NAMALWA (cell line): ENCODE measurements at places on chromosomes 7 and 10.

DNA sequence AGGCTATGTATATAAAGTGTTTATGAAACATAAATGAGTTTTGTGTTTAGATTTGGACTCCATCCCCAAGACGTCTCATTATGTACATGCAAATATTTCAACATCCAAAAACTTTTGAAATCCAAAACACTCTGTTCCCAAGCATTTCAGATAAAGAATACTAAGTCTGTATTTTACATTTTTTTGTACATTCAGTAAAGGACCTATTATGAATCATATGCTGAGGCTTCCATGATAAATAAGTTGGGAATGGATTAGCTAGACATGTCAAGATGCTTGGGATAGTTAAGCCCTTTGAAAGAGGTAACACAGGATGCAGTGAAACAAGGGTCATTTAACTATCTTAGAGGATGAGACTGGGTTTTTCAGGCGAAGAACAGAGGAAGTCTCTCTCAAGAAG lies 262.9 kb downstream of the SNX13 start:
- DNase-seq, result no peak

DNA sequence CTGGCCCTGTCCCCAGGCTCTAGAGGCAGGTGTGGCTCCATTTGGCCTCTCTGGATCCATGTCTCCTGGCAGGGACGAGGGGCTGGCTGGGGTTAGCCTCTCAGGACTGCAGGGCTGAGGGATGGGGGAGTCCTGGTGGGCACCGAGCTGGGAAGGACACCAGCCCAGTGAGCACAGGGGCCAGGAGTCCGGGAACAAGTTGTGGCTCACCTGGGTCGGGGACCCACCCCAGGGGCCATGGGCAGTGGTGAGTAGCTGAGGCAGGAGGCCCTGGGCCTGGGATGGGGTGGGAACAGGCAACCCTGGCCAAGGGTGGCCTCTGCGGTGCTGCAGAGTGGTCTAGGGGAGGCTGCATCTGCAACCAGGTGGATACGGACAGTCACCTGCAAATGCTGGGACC lies 24.1 kb downstream of the ANTXRL start:
- DNase-seq, result no peak

DNA sequence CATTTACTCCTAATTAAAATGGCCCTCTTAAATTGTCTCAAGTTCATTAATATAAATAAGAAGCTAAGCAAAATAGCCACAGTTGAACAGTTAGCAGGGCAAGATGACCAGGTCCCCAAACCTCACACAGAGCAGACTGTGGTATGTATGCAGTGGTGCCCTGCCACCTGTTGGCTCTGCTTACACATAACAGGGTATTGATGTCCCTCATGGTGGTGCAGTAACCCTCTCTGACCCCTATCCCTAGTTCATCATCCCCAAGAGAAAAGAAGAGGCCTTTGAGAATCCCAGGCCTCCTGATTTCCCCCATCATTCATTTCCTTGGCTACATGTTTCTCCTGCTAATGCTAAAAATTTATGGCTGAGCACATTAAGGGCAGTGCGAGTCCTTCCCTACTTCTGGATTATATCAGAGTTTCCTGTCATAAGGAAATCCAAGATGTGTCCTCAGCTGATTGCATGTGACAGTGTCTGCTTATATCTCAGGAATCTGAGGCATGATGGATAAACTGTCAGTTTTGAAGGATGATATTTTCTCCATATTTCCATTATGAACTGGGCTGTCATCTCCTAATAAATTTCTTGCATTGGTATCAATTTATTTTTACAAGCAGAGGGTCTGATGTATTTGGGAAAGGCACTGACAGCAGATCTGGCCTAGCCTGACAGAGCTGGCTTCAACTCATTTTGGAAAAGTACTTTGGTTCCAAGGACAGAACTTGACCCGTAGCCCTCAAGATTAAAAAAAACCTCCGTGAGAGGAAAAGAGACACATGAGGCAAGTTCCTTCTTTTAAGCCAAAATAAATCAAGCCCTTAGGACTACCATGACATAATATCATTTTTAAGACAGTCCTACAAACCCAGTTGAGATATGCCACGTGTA lies 880.6 kb downstream of the LRMDA start:
- peak; percentile 21 for DNase-seq

DNA sequence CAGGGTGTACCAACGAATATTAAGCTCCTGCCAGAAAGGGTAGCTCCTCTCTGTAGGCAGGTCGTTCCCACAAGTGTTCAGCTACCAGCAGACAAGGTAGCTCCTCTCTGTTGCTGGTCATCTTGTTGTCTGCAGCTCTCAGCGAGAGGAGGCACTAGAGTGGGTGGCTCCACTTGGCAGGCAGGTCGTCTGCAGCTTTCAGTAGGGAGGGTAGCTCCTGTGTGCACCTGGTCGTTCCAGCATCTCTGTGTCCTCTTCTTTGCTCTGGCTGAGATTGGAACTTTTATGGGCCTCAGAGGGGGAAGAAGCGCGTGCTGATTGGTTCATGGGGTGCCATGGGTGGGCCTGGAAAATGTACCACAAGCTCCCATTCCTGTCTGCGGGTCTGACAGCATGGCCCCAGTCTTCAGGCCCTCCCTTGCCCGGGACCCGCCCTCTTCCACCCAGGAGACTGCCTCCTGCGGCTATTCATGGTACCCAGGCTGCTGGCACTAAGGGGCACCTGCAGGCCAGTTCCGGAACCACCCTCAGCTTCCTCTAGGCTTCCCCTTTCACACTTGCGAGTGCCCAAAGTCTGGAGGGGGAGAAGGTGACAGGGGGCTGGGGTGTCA lies 63.9 kb upstream of the CACNA2D1 start:
- DNase-seq, result no peak

DNA sequence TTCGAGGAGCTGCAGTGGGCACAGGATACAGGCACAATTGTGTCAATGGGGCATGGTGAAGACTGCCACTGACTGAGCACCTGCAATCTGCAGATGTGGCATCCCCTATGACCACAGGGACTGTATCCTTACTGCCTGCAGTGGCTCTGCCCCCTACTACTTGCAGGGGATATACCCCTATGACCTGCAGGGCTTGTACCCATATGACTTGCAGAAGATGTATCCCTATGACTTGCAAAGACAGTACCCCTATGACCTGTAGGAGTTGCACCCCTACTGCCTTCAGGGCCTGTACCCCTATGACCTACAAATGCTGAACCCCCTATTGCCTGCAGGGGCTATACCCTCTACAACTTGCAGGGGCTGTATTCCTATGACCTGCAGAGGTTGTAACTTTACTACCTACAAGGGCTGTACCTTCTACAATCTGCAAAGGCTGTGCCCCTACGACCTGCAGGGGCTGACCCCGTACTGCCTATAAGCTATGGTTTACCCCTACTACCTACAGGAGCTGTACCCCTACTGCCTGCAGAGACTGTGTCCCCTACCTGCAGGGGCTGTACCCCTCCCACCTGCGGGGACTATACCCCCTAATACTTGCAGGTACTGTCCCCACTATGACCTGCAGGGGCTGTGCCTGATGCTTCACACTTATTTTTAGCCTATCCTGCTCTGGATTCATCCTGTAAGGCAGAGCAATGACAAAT lies 65.9 kb upstream of the ADAM12 start:
- DNase-seq, result no peak

GRCh38 chr10:31944071-31944433 lies 15.4 kb upstream of the ARHGAP12 start:
- DNase-seq, result no peak

- peak; percentile 35 for DNase-seq
Measured at GRCh38 chr10:110717781-110718589, 73.8 kb downstream of the RBM20 start.
